ENCODE measurements at places on chromosomes 4 and X. TPM values are rescaled to one million over a fixed set of nuclear protein-coding genes. Genes with fewer than 3 reads are reported as not detected.

Gene CXCL8
- 31.5 TPM for total RNA-seq

Gene XPNPEP2
- total RNA-seq: 9.6 TPM

Gene ADH1C
- total RNA-seq: 79.9 TPM

Gene NCBP2L
- not detected for total RNA-seq

Gene EMD
- total RNA-seq: 57.4 TPM

Gene AKAP4
- not detected for total RNA-seq

Gene NALF2
- 0.32 TPM for total RNA-seq

Gene WDR17
- 1.4 TPM for total RNA-seq

Gene ASB9
- total RNA-seq: 2.0 TPM

Gene ITM2A
- total RNA-seq: 46.2 TPM

Gene AMMECR1
- total RNA-seq: 4.5 TPM

Gene MAGEC1
- not detected for total RNA-seq

Gene STK32B
- total RNA-seq: 4.3 TPM

Gene GSX2
- not detected for total RNA-seq

Gene SLC25A53
- 10.8 TPM for total RNA-seq

Gene CXCL5
- total RNA-seq: 0.58 TPM

Measured in mesenteric fat pad (tissue), 1 donor.